ENCODE measurements at places on chromosomes 4 and X.

- DNase-seq = no peak
Observed at GRCh38 chrX:102712981-102713625, 855 bp downstream of the GPRASP2 start.

DNA sequence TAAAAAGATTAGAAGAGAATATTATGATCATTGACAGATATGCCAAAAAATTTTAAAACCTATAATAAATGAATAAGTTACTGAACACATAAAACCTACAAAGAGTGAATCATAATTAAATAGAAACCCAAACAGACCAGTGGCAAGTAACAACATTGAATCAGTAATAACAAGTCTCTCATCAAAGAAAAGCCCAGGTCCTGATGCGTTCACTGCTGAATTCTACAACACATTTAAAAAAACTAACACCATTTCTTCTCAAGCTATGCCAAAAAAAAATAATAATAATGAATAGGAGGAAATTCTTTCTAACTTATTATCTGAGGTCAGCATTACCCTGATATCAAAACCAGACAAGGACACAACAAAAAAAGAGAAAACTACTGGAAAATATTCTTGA is 30.6 kb downstream of the ACTRT1 start:
- no peak for DNase-seq

- no peak for DNase-seq
Observed at GRCh38 chr4:15331930-15332329, 95.9 kb upstream of the C1QTNF7 start.

DNA sequence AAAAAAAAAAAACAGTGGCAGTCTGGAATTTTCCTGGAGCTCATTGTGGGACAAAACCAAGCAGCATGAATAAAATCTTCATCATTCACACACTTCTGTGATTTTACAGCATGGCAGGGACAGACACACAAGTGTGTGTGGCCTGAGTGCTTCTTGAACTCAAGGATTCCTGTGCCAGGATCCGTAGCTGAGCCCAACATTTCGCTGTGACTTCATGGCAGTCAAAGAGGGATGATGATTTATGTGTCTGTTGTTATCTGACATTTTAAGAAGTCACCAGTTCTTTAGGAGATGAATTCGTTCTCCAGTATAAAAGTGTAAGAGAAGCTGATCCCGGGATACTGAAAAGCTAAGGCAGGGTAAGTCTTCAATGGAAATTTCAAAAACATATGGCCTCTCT is 57.0 kb downstream of the ING2 start:
- no peak for DNase-seq

DNA sequence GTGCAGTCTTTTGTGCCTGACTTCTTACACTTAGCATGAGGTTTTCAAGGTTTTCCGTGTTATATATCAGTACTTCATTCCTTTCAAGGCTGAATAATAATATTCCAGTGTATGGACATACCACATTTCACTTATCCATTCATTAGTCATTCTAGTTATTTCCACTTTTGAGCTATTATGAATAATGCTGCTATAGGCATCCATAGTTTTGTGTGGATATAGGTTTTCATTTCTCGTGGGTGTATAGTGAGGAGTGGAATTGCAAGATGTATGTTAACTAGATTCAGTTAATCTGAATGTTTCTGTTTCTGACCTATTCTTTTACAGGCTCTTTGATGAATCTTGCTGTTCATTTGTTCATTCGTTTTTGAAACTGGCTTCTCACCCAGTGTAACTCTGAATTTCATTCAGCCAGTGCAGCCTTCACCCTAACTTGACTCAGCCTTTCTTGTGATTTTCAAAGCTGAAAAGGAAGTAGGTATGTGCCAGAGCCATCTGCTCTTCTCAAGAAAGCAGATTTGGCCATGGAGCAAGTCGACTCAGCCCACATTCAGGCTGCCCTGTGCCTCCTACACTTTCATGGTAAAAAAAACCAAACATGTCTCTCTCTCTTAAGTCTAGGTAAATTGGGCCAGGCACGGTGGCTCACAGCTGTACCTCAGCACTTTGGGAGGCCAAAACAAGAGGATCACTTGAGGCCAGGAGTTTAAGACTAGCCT is 56.3 kb upstream of the NOCT start:
- DNase-seq = no peak

GRCh38 chr4:3827616-3828492 is 61.7 kb downstream of the ADRA2C start:
- no peak for DNase-seq

- no peak for DNase-seq
Observed at GRCh38 chr4:68267433-68267944, 22.0 kb upstream of the TMPRSS11B start.

- no peak for DNase-seq
Observed at GRCh38 chr4:109614466-109614865, 54.4 kb downstream of the MCUB start.

DNA sequence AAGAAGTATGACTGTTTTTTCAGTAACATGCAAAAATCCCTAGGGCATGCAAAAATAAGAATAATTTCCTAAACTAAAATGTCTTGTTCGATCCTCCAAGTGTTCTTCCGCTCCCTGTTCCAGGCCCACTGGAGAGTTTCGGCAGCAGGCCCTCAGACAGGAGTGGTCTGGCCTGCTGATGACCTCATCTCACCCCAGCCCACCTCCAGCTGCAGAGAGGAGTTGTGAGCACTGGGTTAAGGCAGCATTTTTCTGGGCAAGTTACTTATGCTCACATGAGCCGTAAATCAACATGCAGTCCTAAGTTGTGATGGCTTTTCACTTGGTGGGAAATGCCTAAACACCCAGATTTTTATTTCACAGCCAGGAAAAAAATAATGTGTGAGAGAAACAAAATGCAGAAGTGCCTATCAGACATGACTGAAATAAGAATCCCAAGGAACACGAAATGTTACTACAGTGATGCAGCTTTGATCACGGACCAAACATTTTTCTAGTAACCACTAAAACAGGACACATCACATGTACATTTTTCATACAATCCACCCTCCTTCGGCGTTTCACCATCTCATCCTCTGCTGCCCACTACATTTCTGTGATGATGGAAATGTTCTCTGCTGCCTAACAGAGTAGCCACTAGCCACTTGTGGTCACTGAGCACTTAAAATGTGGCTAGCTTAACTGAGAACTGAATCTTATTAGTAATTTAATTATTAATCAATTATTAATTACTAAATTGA is 153.3 kb upstream of the TBL1X start:
- DNase-seq = no peak

GRCh38 chr4:121824171-121824527 is 466 bp upstream of the CCNA2 start:
- DNase-seq = no peak

- no peak for DNase-seq
Observed at GRCh38 chrX:154490021-154490413, 412 bp downstream of the SLC10A3 start.

DNA sequence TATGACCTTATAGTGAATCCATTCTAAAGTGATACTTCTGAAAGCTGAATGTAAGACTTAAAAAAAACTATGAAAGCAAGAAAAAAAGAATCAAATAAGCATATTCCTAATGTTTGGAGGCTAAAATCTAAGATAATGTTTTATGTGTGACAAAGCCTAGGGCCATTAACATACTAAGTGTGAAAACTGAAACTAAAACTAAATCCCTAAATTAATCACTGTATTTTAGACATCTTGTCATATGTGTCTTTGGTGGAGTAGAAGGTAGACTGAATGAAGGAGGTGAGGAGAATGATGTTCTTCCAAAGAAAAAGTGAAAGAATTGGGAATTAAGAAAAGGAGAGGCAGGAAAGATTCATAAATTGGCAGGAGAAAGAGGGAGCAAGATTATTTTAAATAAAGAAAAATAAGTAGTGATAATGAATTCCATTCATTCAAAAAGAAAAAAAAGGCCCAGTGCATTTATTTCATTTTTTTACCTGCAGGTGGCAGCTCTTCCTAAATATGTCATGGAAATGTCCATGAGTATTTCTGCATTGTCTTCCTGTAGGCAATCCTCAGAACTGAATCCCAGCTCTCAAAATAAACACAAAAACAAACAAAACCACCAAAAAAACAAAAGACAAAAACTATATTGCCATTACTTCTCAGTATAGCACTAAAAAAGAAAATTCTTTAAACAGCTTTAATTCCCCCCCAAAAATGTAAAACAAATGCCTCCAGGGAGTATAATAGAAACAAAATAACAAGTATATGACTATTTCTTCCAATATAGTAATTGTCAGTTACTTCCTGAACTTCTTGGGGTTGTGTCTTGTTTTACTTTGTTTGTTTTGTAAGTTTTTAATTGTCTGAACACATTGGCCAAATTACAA is 17.0 kb upstream of the AP1AR start:
- no peak for DNase-seq

- no peak for DNase-seq
Observed at GRCh38 chr4:108774809-108775530, 12.1 kb upstream of the ETNPPL start.

- DNase-seq = no peak
Observed at GRCh38 chr4:86846921-86847320, 2.3 kb downstream of the SLC10A6 start.

GRCh38 chr4:1008840-1009541 is 2.4 kb upstream of the FGFRL1 start:
- no peak for DNase-seq

- DNase-seq = no peak
Observed at GRCh38 chr4:3869661-3870566, 103.7 kb downstream of the ADRA2C start.

- DNase-seq = no peak
Observed at GRCh38 chrX:130916636-130917422, 13.8 kb upstream of the ENOX2 start.

DNA sequence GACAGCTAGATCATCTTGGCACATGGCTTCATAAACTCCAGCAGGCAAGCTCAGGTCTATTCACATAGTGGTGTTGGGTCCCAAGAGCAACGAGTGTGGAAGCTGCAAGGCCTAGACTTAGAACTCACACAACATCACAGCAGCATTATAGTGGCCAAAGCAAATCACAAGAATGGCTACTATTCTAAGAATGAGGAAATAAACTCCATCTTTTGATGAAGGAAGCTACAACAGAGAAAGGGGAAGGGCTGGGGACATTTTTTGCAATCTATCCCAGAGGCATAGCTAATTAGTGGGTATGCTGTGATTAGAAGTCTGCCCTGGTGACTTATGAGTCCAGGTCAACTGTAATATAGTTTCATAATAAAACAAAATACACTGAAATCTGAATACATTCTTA is 42.9 kb upstream of the TAB3 start:
- DNase-seq = no peak

DNA sequence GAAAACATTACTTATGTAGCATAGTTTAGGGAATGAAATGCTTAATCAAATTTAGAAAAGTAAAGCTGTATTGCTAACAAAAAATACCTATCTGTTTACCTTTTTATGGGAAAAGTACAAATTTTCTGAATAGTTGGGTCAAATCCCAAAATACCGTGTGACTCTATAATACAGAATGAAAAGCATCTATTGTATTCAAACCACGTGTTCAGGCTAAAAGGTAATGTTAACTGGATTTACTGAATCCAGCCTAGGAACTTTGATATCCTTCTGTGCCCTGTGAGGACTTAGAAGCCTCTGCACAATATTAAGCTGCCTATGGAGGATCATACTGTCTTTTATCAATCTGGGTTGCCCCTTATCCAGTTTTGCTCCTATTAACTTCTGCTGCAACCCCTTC is 36.3 kb upstream of the AGA start:
- DNase-seq = no peak

DNA sequence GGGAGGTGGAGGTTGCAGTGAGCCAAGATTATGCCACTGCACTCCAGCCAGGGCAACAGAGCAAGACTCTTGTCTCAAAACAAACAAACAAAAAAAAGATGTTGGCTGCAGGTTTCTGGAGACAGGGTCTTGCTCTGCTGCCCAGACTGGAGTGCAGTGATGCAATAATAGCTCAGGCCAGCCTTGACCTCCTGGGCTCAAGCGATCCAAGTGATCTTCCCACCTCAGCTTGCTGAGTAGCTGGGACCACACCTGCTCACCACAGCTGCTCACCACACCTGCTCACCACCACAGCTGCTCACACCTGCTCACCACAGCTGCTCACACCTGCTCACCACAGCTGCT is 29.9 kb upstream of the CPLX1 start:
- no peak for DNase-seq

GRCh38 chr4:133154725-133155124 is 5.6 kb downstream of the PCDH10 start:
- no peak for DNase-seq

GRCh38 chr4:103099691-103100392 is at the start of gene BDH2:
TSS of gene BDH2 (minus strand) at chr4:103099834. CDS start at chr4:103096254, 3,580 bp downstream.
- DNase-seq = peak; percentile 95

GRCh38 chr4:138438608-138439007 is 196.5 kb upstream of the SLC7A11 start:
- DNase-seq = no peak

DNA sequence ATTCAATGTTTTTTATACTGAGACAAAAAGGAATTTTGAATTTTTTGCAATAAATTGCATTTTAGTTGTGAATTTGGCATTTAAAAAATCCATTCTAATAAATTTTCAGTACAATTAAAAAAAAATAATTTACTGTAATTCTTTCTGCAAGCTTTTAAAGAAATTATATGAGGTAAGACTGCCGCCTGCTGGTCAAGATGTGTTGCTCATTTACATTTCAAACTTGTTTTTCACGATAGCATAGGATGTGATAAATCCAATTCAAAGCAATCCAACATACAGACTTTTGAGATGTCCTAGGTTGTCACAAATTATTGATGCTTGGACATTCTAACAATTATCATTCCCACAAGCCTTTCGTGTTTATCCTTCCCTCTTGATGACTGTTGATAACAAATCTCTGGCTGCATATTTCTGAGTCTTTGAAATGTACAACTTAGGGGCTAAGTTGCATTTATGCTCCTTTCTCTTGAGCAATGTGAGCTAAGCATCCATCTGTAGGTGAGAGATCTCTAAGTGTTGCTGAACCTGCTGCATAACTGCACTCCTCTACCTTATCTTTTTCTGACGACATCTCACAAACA is 21.7 kb upstream of the MFAP3L start:
- DNase-seq = peak; percentile 39

DNA sequence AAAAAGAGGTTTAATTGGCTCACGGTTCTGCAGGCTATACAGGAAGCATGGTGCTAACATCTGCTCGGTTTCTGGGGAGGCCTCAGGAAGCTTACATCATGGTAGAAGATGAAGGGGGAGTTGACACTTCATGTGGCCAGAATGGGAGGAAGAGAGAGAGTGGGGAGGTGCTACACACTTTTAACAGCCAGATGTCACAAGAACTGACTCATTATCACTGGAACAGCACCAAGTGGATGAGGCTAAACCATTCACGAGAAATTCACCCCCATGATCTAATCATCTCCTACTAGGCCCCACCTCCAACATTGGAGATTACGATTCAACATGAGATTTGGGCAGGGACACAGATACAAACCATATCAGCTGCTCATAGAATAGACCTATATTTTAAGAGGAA is 255.8 kb downstream of the OPHN1 start:
- DNase-seq = no peak

GRCh38 chr4:165512424-165512823 is 133.6 kb downstream of the CPE start:
- no peak for DNase-seq

GRCh38 chr4:53716471-53717063 is 125.3 kb upstream of the LNX1 start:
- no peak for DNase-seq
